Glomerular endothelial cell (primary cell): ENCODE measurements at places on chromosomes 2 and 18. TPM values are rescaled to one million over a fixed set of nuclear protein-coding genes. Genes with fewer than 3 reads are reported as not detected.

The PSME4 gene
- 37.2 and 49.1 TPM in 2 replicates for total RNA-seq

The SNORC gene
- total RNA-seq, result 0.39 and 2.1 TPM in 2 replicates

The ANKRD44 gene
- total RNA-seq, result 8.4 and 11.6 TPM in 2 replicates

The REEP1 gene
- total RNA-seq, result 0.05 and 0.06 TPM in 2 replicates

The CCDC148 gene
- total RNA-seq, result 0.35 and 1.2 TPM in 2 replicates
